ENCODE measurements at places on chromosomes 7 and 10.

- no peak for DNase-seq
Observed at GRCh38 chr10:126042354-126042753, 146.0 kb downstream of the FANK1 start.

DNA sequence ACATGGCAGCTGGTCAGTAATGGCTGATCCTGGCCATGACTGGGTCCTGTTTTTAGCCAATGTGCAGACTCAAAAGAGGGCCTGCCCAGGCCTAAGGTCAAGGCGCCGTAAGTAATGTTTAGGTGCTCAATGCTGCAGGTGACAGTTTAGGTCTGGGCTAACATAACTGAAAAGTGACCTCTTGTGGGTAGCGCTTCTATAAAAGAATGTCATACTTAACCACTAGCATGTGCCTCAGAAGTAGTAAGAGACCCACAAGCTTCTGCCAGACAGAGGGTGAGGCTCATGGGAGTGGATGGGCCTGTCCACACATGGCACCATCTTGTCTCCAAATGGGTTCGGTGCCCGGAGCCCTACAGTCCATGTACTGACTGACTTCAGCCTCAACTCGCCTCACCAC lies 90.5 kb upstream of the GSDME start:
- DNase-seq: no peak

DNA sequence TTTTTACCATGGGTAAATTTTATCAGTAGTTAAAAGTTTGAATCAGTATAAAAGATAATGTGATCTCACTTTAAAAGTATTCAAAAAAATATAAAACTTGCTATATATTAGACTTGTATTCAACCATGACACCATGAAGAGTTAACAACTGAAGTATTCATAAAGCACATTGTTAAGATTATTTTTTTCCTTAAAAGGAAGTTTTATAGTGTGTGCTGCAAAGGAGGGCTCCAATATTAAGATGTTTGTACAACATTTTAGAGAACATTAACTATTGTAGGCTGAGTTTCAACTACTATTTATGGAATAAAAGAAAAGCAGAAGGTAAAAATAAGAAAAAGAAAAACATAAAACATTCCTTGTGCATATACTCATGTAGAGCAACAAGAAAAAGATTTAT lies 24.5 kb upstream of the CUBN start:
- DNase-seq: no peak

GRCh38 chr7:119270644-119271043 lies 1002.3 kb upstream of the KCND2 start:
- no peak for DNase-seq

GRCh38 chr10:72048450-72049124 lies 39.8 kb downstream of the SPOCK2 start:
- DNase-seq: peak; percentile 72

GRCh38 chr10:72318418-72319262 lies 36.1 kb downstream of the DNAJB12 start:
- DNase-seq: no peak

DNA sequence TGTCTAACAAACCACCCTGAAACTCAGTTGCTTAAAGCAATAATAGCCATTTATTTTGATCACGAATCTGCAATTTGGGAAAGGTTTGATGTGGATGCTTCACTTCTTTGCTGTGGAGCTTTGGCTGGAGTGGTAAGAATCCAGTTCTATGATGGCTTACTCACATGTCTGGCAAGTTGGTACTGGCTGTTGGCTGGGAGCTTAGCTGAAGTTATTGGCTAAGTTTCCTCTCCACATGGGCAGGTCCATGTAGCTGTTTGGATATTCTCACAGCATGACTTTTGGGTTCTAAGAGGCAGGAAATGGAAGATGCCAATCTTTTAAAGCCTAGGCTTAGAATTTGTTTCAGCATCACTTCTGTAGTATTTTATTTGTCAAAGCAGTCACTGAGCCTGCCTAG lies 277.6 kb upstream of the NRP1 start:
- no peak for DNase-seq

GRCh38 chr10:45064998-45065397 lies 64.3 kb downstream of the ZNF22 start:
- no peak for DNase-seq

- DNase-seq: no peak
Observed at GRCh38 chr10:88379575-88379974, 203.5 kb downstream of the RNLS start.

- no peak for DNase-seq
Observed at GRCh38 chr7:92778972-92779371, 57.4 kb downstream of the CDK6 start.

- no peak for DNase-seq
Observed at GRCh38 chr7:86667732-86668131, 24.0 kb downstream of the GRM3 start.

GRCh38 chr10:70145166-70145665 lies 1.3 kb downstream of the TYSND1 start:
- no peak for DNase-seq

DNA sequence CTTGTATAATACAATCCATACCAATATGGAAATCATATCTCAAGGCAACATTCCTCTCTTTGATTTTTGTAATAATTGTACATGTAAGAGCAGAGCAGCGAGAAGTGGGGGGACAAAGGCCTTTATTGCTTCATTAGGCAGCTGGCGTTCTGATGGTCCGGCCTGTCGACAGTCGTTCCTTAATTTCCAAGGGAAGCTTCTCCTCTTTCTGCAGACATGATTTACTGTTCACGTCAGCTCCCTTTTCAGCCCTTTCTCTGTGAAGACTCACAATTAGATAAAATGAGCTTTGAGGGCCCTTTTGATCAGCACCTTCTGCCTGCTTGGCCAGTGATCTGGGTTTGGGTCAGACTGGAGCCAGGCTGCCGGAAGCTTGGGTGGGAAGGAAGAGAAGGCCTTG lies 65.6 kb upstream of the CTBP2 start:
- no peak for DNase-seq
